Stimulated activated CD8-positive, alpha-beta memory T cell treated with anti-CD3 and anti-CD28 coated beads, Interleukin-4, amount 100 ng/mL, for 24 hours (primary cell): ENCODE measurements at places on chromosomes 3 and 15.

GRCh38 chr15:68379058-68379758, 52.8 kb downstream of the ITGA11 start:
- DNase-seq = no peak

DNA sequence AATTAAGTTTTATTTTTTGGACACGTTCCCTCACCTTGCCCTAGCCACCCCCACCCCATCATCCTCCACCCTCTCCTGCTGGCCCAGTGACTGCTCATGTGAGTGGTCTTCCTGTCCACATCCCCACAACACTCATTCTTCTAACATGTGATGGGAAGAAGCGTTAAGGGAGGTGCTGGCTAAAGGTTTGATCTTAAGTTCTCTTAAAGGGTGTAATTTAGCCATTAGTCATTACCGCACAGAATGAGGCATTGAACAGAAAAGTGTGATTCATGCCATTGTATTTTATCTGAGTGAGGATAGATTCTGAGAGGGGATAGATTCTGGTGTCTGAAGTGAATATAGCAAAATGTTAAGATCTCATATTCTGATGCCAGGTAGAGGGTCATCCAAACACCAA, 272.9 kb upstream of the TPM1 start:
- no peak for DNase-seq

DNA sequence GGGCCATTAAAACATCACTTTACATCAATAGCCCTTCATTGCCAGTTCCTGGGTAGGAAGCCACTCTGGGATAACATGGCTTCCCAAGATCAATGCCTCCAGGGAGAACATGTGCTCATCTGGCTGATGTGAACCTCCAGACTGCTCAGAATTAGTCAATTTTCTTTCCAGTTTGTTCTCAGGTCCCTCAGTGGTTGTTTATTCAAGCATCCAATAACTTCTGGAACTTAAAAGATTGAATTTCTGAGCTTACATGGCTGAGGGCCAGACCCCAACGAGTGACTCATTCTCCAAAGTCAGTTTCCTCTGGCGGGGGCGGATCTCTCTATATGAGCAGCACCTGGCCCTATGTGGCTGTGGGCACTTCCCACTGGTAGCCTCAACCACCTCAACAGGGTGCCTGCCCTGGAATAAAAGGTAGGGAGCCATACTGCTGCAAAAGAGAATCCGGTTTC, 34.0 kb downstream of the LYZL4 start:
- DNase-seq = peak; percentile 32

GRCh38 chr3:178712247-178712646, 176.0 kb downstream of the KCNMB2 start:
- DNase-seq = no peak

DNA sequence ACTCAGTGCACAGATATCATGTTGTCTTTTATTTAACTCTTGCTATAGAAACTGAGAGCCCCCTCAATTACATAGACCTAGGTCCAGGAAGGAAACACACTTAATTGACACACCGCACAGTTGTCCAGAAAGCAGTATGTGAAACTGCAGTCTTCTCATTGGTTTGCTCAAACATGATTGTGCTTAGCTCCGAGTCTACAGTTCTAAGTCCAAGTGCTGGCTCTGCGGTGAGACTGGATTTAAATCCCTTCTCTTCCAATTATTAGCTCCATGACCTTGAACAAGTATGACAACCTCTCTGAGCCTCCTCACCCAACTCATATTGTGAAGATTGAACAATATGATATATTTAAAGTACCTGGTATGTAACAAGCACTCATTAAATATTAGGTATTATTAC, 19.0 kb upstream of the AHSG start:
- DNase-seq = no peak

DNA sequence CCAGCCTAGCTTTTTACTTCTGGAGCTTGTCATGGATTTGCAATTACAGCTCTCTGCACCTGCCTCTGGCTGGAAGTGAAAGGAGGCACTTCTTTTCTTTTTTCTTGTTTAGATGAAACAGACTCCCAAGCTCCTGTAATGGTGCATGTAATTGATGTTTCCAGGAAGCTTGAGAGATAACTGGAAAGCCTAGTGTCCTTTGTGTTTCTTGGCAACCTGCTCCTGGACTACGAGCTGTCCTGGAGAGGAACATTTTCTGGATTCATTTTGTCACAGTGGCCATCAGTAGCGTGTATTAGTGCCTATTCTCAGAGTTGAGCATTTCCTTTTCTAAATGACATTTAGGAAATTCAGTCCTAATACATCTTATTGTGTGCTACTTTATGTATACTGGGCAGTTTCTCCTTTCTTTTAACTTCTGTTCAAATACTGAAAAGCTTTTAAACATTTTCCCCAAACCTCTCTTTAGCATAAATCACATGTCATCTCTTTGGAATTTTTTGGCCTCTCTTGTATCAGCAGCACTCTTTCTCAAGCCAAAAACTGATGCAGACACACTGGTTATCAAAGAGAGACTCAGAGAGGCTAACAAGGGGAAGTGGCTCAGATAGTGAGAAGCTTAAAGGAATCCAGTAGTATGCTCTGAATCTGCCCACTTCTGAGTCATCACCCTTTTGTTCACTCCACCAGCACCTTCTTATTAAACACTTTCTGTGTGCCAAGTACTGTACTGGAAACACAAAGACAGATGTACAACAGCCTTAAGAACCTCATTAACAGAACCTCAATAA, 62.6 kb upstream of the SLC2A2 start:
- no peak for DNase-seq

- DNase-seq = no peak
Measured at GRCh38 chr15:64566629-64567427, 106.5 kb downstream of the ZNF609 start.

GRCh38 chr3:105210141-105210540, 156.6 kb upstream of the ALCAM start:
- no peak for DNase-seq

DNA sequence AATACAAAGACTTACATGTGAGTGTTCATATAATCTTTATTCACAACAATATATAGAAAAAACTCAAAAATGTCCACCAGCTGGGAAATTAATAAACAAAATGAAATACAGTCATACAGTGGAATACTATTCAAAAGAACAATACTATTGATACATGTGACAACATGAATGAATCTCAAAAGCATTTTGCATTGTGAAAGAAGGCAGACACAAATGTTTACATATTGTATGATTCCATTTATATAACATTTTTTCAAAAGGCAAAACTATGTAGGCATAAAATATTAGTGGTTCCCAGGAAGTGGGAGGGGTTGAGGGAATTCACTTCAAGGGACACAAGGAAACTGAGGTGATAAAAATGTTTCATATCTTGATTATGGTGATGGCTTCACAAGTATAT, 303.2 kb downstream of the CTNNB1 start:
- no peak for DNase-seq

DNA sequence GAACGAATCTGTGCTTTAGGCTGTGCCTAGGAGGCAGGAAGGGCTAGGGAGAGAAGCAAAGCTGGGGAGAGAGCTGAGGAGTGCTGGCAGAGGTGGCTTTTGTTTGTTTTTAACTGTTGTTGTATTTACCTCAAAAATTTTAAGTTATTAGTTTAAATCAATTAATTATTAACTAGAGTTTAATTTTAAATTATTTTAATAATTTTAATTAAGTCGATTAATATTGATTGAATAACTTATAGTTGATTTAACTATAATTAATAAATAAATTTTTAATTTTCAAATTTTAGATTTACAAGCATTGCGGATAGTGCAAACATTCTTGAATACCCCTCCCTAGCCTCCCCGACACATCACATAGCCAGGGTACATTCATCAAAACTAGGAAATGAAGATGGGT, 30.6 kb downstream of the KLF15 start:
- DNase-seq = no peak

DNA sequence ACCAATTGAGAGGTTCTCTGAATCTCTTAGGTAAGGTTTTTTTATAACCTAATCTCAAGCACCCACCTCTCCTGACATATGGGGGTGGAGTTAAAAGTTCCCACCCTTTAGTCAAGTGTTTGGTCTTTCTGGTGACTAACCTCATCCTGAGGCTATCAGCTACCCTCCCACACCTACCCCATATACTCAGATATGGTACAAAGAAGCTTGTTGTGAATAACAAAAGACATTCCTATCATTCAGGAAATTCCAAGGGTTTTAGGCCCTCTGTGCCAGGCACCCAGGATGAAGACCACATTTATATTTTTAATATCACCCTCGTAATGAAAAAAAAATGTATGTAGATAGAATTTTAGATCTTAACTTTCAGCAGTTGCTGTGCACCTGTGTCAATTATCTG, 9.0 kb downstream of the CHMP2B start:
- DNase-seq = no peak

- DNase-seq = no peak
Measured at GRCh38 chr3:144273601-144274000, 302.0 kb downstream of the DIPK2A start.
